ENCODE measurements at places on chromosomes 1 and 21.

GRCh38 chr1:46522184-46522968 is 29.1 kb downstream of the KNCN start:
- DNase-seq, result no peak

DNA sequence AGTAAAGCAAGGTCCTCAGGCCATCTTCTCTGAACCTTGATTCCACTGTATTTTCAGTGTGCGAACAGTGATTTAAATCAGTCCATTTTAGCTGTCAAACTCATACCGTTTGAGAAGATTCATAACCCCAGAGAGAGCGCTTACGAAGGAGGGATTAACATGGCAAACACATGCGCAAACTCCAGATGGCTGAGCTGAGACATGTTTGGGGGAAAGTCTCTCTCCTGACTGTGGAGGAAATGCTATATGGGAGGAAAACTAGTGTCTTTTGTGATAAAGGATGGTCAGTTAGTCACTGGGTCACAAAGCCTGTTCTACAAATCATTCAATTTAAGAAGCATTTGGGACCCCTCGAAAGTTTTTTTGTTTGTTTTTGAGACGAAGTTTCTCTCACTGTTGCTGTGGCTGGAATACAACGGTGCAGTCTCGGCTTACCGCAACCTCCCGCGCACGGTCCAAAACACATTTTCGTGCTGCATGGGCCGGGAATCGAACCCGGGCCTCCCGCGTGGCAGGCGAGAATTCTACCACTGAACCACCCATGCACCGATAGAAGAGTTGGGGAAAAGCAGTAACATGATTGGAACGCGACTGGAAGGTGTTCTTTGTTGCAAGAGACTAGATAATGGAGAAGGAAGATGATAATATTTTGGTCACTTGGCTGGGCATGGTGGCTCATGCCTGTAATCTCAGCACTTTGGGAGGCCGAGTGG is 58.4 kb upstream of the CXADR start:
- no peak for DNase-seq

GRCh38 chr1:201593200-201593921 is 54.4 kb downstream of the NAV1 start:
- no peak for DNase-seq

- no peak for DNase-seq
Observed at GRCh38 chr1:153478692-153479618, 18.5 kb upstream of the S100A7 start.

DNA sequence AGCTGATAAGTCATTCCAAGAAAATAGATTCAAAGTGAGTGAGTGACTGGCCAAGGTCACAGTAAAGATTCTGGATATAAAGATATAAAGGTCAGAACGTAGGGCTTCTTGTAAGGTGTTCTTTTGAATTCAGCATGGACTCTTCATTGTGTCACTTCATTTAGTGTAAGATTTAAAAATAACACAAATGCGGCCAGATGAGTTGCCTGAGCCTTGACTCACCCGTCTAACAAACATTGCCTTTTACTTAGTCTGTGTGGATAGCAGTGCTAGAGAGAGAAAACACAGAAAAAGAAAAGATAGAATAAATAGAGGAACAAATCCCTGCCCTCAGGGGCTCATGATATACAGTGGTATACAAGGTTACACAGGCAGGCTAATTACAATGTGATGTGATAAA is 223.4 kb downstream of the PLPP3 start:
- DNase-seq, result no peak

DNA sequence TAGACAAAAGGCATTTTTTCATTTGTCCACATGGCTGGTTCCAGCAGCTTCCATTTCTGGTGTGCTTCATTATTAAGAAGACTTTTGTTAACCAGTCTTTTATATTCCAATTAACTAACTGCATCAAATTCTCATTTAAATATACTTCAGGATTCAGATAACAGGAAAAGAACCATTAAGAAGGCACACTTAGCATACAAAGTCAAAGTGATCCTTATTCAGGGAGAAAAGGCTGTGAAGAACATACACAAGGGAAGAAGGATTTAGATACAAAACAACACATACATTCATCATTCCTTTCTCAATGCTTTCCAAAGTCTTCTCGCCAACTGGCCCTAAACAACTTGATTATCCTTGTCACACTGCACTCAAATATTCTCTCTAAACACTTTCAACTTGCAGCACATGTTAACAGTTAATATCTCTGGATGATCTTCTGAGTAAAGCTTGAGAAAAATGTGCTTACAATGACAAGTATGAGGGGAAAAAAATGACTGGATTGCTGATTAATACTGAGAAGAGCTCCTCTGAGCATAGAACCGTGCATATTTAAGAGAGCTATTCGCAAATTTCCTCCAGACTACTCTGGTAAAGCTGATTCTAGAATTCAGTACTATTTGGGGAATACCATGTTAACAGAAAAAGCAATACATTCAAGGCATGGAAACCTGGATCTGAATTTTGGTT is 225.2 kb upstream of the TNR start:
- no peak for DNase-seq

GRCh38 chr1:88462488-88463261 is 221.4 kb upstream of the PKN2 start:
- DNase-seq, result no peak

DNA sequence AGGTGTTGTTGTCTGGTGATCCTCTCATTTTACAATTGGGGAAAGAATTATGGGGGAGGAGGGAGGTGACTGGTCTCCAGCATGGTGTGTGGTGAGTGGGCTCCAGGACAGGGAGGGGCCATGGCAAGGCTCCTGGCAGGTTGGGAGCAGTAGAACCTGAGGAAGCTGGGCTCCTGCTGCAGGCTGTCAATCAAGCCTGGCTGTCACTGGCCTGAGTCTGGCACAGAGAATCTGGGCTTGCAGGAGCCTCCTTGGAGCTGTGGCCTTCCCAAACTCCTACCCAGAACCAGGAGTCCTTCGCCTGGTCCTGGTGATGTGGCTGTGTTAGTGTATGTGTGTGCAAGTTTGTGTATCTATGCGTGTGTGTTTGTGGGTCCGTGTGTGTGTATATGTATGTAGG is 131.9 kb upstream of the CSF3R start:
- no peak for DNase-seq

GRCh38 chr1:27527890-27528817 is 38.2 kb upstream of the WASF2 start:
- DNase-seq, result no peak

- no peak for DNase-seq
Observed at GRCh38 chr1:230818367-230818766, 50.0 kb downstream of the C1orf198 start.

DNA sequence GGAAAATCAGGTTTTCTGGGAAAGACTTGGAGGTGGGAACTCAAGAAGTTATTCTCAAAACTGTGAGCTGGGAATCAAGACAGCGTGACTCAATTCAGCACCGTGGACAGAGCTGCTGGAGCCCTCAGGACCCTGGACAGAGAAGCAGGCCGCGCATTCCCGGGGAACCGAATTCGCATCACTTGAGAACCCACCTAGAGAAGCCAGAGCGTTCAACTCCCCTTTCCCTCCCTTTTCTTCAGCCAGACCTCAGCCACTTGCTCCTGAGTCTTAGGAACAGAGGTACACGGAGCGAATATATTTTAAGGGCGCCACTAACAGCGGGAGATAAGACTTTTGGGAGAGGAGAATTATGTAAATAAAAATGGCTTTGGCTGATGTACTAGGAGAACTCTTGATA is 2.0 kb upstream of the LIN28A start:
- DNase-seq, result peak; percentile 30

GRCh38 chr1:201728731-201729130 is 100.2 kb upstream of the IPO9 start:
- DNase-seq, result no peak

DNA sequence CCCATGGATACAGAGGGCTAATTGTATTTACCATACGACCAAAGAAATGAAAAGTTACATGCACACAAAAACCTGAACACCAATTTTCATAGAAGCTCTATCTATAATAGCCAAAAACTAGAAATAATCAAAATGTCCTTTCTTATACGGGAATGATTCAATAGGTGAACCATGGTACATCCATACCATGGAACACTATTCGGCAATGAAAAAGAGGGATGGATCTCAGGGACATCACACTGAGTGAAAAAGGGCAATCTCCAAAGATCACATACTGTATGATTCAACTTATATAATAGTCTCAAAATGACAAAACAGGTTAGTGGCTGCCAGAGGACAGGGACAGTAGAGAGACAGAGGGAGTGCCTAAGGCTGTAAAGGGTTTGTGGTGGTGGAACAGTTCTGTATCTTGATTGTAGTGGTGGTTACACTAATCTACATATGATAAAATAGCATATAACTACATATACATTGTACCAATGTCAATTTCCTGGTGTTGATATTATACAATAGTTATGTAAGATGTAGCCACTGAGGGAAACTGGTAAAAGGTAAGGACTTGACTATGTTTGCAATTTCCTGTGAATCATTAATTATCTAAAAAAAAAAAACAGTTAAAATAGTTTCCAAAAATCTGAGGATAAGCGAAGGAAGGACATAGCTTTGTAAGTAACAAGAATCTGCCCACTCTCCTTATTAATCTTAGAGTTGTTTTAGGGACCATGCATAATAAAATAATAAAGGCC is 3.7 kb downstream of the RSBN1 start:
- DNase-seq, result no peak

DNA sequence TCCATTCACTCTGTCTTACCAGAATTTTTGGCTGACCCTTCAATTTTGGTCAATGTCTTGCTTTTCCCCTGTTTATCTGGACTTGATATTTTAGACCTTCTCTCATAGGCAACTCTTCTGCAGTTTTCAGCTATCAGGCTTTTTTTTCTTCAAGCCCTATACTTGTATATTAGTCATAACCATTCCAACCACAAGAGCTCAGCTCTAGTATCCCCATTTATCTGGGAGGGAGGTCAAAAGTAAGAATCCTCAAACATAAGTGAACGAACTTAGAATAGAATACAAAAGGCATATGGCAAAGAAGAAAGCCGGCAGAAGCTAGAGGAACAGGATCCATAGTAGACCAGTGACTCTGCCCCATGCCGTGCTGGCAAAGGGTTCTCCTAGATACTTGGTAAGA is 45.9 kb upstream of the TNFSF4 start:
- no peak for DNase-seq

- no peak for DNase-seq
Observed at GRCh38 chr1:12448746-12449177, 169.2 kb downstream of the DHRS3 start.

GRCh38 chr1:1034439-1034781 is 14.5 kb downstream of the AGRN start:
- no peak for DNase-seq

DNA sequence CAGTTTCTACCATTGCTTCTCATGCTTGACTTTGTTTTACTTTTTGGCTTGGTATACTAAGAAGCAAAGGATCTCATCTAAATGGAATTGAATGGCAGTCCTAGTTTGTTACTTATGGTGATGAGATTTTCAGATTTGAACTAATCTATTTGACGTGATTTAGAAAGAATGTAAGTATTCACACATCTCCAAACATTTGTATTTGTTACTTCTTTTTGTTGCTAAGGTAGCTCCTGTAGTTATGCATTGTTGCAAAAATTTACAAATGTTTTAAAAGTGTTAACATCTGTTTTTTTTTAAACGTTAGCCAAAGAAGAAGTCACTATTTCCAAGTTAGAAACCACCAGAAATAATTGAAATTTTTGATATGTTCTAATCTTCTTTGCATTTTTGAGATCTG is 222.5 kb downstream of the RPS6KC1 start:
- no peak for DNase-seq

GRCh38 chr1:11978301-11978700 is 1.9 kb upstream of the MFN2 start:
- no peak for DNase-seq

- DNase-seq, result no peak
Observed at GRCh38 chr1:245776694-245777332, 622.0 kb downstream of the KIF26B start.

GRCh38 chr1:109191377-109191776 is 22.3 kb upstream of the SARS1 start:
- no peak for DNase-seq

DNA sequence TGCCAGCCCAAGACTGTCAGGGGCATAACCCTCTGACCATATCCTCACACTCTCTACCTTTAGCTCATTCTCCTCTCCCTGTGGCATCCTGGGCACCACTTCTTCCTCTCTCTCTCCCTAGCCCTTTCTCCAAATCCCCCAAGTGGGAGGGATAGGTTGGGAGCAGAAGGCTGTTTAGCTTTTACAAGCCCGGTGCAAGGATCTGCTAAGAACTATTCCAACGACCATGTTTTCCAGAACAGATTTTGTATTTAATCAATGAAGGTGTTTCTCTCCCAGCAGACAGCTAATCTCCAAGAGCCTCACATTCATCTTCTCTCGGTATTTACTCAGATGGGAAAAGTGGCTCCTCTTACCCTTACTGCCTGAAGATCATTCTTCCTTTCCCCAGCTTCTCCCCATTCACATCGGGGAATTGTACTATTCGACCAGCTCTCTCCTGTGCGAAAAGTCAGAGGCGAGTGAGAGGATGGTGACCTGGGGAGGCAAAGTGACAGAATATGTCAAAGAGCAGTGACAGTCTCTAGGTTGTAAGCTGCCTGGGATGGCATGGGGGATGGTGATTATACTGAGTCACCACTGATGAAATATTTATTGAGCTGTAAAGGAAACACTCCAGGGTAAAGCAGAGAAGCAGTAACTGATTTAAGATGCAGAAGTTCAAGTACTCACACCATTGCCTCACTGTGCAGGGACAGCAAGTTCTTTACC is 47.0 kb upstream of the RBM15 start:
- no peak for DNase-seq
